ENCODE measurements at places on chromosomes 4 and X.
A peak's percentile ranks its signal among the peaks of the same experiment; 100 is the strongest.

DNA sequence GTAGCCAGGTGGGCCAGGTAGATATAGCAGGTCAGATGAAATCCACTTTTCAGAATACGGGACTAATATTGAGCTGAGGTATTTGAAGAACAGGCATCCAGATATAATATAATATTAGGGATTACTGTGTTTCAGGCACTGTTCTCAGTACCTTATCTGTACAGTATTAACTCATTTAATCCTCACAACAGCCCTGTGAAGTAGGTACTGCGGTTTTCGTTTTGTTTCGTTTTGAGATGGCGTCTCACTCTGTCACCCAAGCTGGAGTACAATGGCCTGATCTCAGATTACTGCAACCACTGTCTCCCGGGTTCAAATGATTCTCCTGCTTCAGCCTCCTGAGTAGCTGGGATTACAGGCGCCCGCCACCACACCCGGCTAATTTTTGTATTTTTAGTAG, 129.6 kb downstream of the IL1RAPL2 start:
- no peak for DNase-seq

DNA sequence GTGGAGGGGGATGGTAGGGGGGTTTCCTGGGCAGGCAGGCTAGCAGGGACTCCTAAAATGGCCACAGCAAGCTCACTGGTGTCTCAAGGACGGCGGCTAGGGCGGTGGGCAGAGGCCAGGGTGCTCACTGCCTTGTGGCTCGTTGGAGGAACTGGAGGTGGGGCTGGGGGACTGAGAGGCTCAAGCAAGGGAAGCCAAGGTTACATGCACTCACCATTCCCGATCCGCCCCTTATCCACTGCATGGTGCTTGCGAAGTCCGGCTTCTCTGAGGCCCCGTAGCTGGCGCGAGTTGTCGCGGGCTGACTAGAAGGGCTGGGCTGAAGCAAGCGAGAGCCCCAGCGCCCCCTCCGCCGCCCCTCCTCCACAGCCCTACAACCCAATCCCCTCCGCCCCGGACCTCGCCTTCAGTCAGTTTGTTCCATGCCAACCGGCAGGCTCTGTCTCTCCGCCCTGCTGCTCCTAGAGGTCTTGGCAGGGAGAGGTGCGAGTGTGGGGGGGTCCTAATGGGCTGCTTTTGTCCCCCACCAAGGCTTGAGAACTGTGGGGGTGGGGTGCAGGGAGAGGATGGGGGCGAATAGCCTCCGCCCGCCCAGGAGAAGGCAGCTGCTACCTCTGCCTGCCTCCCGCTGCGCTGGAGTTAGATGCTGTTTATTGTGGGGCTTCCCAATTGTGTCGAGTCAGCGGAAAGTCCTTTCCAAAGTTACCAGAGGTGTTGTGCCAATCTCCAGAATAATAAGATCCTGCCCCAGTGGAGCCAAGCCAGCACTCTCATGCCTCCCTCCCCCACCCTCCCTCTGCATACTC, at the start of gene ARHGEF9:
ARHGEF9 (minus strand) TSS at position 313 of the 806 bp plus-strand sequence; CDS start at position 244, 69 bp downstream.
- peak; percentile 11 for DNase-seq

DNA sequence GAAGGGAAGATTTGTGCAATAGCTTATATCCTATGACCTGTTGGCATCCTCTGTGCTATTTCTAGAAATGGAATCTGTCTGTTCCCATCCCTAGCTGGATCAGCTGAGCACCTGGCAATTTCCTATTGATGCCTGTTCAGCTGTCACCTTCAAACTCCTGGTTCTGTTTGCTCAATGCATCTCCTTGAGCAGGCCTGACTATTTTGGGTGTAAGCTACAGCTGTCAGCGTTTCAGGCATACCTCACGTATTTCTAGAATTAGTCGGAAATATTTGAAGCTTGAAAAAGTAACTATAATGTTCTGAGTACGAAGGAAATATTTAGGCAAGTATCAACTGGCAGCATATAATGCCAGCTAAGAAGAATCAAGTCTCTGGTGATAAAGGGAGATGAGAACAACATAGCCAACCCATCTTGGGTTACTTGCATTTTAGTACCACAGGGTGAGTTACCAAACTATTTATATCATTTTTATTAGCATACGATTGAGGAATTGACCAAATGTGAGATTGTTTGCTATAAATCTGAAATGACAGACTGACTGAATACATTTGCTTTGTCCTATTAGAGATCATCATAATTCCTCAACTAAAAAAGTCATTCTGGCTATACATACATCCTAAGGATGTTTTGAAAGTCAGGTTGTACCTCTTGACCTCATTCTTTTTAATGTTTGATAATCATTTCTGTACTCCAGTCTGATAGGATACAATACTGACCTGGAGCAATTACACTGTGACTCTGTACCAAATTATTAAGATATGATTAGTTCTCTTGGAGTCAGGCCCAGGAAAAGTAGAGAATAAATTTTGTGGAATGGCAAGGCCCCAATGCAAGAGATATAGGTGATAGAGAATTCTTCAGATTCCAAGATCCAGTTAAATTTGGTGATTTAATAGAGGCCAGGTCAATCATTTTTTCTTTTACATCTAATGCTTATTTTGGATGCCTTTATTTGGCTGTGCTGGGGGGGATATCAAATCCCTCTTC, 36.4 kb upstream of the PLAC1 start:
- no peak for DNase-seq

- no peak for DNase-seq
These were observed 113.0 kb downstream of the ANAPC10 start for GRCh38 chr4:144985014-144985413.

- DNase-seq = no peak
These were observed 415.7 kb upstream of the BOD1L1 start for GRCh38 chr4:14043203-14043602.

GRCh38 chr4:143531788-143532491, 18.4 kb downstream of the SMARCA5 start:
- no peak for DNase-seq

GRCh38 chrX:78063687-78064086, 40.4 kb upstream of the PGK1 start:
- DNase-seq = no peak

DNA sequence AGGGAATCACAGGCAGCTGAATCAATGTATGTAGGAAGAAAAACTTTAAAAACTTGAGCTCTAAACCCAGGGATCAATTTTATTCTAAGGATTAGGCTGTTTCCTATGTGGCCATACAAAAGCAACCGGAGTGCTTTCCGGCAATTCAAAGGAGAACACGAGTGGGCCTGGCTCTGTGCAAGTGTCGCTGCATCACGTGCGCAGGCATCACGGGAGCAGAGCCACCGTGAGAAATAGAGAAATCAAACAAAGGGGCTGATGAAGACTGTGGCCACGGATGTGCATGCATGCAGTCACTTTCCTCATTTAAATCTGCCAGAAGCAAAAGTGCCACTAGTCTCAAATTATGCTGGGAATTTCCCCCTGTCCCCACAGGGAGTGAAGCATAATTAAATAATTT, 196.9 kb downstream of the NSUN7 start:
- no peak for DNase-seq

GRCh38 chrX:78555401-78555980, 103.6 kb downstream of the RTL3 start:
- no peak for DNase-seq

- DNase-seq = no peak
These were observed 33.0 kb downstream of the GRIA3 start for GRCh38 chrX:123217077-123217476.

- no peak for DNase-seq
These were observed 13.3 kb downstream of the CLDN2 start for GRCh38 chrX:106933538-106933961.

GRCh38 chr4:170281027-170281426, 191.3 kb upstream of the AADAT start:
- no peak for DNase-seq

GRCh38 chrX:153614818-153615217, 15.9 kb upstream of the CCNQ start:
- no peak for DNase-seq

DNA sequence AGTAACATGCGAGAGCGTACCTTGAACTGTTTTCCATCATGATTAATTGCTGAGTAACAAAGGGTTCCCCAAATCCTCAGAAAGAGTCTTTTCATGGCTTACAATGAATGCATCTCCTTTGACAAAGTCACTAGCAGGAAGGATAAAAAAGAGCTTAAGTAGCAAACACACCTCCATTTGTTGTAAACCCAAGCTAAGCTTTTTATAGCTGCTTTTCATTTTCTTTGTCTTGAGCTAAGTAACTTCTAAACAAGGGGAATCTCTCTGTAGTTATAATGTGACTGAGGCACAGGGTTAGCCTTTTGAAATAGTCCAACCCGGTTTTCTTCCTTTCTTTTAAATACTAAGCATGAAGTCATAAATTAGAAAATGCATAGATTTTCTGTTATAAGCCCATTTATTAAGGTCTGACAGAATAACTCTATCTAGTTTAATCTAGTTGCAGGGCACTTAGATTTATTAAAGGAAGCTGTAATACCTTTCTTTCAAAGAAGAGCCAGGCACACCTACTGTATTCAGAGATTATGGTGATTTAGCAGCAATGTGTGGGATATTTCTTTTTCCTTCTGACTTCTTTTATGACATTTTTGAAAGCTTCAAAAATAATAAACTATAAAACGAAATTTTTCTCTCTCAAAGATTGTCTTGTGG, 226.9 kb upstream of the SMIM31 start:
- DNase-seq = no peak

GRCh38 chr4:139921429-139922184, 232.4 kb downstream of the MAML3 start:
- no peak for DNase-seq

GRCh38 chr4:6917461-6918271, 8.0 kb downstream of the TBC1D14 start:
- peak; percentile 56 for DNase-seq

GRCh38 chr4:38860788-38861424, 4.3 kb upstream of the TLR6 start:
- peak; percentile 71 for DNase-seq

- DNase-seq = no peak
These were observed 99.5 kb downstream of the ADGRA3 start for GRCh38 chr4:22416403-22416802.

- DNase-seq = no peak
These were observed 35.2 kb downstream of the EDNRA start for GRCh38 chr4:147516133-147516532.

DNA sequence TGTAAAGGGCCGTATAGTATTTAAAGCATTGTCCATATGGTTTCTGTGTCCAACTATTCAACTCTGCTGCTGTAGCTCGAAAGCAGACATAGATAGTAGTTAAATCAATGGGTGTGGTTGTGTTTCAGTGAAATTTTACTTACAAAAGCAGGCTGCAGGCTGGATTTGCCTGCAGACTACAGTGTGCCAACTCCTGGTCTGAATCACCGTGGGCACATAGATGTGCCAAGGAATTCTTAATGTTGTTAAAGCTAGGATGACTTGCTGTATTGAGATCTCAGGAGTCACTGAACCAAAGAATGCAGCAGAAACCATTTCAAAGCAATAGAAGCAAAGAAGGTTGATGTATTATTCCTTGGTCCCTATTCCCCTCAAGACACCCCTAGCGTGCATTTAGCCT, 379.0 kb downstream of the STIM2 start:
- DNase-seq = no peak

GRCh38 chrX:99184153-99184552, 1225.9 kb downstream of the PCDH19 start:
- DNase-seq = no peak

GRCh38 chr4:35757836-35758235, 486.5 kb downstream of the ARAP2 start:
- DNase-seq = no peak

DNA sequence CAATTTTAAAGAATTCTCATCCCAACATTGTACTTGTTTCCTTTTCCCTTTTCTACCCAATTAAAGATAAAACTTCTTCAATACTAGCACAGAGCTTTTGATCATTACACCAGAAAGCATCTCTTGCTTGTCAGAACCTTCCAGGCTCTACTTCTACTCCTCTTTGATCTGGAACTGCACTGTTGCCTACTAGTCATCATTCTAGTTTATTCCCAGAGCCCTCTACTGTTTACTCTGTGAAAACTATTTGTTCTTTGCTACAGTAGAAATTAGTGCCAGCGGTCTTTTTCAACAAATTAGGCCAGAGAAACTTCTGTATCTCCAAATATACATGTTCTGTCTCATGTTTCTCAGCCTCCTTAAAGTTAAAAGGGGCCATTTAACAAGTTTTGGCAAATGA, 46.8 kb upstream of the TMPRSS11F start:
- DNase-seq = no peak

GRCh38 chrX:8755813-8756212, 23.9 kb upstream of the ANOS1 start:
- no peak for DNase-seq

DNA sequence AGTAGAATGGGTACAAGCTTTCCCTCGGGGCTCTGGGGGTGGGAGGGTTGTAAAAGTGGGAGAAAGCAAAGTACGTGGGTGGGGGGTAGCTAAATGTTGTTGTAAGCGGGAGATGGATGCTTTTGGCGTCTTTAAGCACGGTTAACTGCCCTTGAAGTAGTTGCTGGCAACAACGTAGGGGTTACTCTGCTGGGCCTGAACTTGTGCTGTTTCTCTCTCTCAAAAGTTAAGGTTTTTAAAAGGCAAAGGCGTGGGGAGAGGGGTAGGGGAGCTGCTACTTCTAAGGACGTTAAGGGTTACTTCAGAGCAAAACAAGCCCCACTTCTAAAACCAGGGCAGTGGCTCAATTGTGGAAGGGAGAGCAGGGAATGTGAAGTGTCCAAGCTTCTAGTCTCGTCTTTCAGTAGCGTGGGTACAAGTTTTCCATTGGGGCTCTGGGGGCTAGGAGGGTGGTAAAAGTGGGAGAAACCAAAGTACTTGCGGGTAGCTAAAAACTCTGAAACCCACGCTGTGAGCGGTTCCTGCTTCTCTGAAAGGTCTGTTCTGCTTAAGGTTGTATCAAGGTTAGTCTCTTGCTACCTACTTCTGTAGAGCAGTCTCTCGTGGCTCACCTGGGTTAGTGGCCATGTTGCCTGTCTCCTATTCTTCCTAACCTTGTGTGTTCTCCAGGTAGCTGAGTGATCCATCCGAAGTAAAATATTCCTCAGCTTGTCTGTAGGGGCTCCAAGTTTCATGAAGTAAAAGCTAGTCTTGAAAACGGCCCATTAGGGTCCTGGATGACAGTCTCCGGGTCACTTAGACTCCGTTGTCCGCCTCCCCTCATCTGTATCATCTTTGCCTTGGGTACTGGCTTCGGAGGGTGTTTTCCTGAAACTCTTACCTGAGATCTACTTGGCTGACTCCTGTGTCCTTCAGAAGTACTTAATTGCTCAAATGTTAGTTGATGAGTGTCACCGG, 1.7 kb upstream of the WDR1 start:
- DNase-seq = peak; percentile 45

DNA sequence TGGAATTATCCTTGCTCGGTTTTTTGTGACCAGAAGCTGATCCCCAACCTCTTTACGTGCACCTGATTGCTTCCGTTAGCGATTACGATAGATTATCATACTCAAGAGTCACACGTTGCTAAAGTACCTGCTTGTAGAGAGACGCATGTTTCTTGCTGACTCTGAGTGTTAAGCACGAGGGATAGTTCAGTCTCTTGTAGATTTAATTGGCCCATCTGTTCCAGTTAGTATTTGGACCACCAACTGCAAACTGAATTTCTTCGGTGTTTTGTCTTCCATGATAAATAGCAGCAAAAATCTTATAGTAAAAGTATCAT, 516 bp upstream of the COX18 start:
- DNase-seq = no peak

GRCh38 chrX:65755786-65756185, 88.3 kb downstream of the MSN start:
- peak; percentile 19 for DNase-seq

- DNase-seq = no peak
These were observed 83.6 kb downstream of the PPP1R2C start for GRCh38 chrX:42694260-42694815.

Measured in CD4-positive, alpha-beta T cell treated with Interleukin-17A for 4 hours (primary cell).